ENCODE measurements at places on chromosomes 16 and 17.
A peak's percentile ranks its signal among the peaks of the same experiment; 100 is the strongest.

- DNase-seq, result no peak
These were observed 38.2 kb upstream of the IL21R start for GRCh38 chr16:27363797-27364196.

DNA sequence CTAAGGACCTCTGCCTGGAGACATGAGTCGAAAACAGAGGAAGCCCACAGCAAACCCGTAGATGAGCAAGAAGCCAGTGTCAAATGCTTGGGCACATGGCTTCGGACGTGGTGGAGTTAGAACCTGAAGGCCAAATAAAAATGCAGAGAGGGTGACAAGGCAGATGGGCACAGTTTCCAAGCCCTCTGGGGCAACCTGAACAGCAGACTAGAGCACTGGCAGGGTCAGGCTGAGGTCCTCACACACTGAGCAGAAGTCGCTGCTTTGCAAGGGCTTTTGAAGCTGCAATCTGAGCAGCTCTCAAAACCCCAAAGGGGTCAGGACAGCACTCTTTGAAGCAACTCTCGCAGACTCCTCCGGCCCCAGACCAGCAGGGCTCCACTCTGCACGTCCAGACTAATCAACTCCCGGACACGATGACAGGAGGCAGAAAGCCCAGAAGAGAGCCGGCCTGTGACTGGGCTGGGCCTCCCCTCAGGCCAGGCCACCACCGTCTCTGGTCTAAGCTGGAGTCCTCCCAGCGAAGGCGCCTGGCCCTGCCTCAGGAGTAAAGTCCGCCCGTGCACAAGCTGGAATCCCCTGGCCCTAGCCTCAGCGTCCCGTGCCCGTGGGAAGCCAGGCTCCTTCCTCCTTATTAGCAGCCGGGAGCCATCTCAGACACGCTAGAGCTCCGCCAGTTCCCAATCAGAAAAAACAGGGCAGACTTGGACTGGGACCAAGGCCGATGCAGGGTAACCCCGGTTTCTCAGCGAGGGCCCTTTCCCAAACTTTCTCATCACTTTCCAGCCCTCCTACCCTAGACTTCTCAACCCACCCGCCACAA is 924 bp downstream of the SMARCD2 start:
- no peak for DNase-seq

- DNase-seq, result peak; percentile 45
These were observed 1.7 kb downstream of the METRNL start for GRCh38 chr17:83080858-83081683.

DNA sequence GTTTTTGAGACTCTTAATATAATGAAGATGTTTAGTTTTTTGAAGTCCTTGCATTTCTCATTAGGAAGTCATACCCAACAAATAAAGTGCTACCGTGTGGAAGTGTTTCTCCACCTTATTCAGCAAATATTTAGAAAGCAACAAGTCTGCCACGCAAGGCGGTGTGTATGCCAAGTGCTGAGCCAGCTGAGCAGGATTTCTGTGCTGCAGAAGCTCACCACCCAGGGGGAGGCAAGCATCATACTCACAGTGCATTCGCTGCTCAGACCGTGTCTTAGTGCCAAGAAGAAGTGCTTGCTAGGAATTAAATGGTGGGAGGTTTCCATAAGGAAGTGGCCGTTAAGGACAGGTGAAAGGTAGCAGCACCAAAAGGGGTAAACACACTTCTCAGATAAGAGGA is 111.2 kb downstream of the ARHGAP44 start:
- no peak for DNase-seq

DNA sequence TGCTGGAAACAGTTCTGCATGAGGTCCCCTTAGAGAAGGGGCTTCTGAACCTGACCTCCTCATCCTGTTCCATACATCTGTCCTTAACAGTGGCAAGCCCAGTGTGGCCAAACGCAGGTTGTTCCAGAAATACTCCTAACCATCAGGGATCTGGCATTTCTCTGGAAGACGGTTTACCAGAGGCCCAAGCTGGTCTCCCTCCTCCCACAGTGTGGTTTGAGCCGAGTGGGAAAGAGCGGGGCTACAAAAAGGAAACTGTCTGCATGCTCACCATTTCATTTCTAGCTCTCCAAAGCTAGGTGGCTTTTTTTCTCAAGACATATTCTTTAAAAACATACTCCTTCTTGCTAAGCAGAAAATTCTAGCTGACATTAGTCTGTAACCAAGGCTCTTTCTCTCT is 6.0 kb downstream of the MXRA7 start:
- no peak for DNase-seq

DNA sequence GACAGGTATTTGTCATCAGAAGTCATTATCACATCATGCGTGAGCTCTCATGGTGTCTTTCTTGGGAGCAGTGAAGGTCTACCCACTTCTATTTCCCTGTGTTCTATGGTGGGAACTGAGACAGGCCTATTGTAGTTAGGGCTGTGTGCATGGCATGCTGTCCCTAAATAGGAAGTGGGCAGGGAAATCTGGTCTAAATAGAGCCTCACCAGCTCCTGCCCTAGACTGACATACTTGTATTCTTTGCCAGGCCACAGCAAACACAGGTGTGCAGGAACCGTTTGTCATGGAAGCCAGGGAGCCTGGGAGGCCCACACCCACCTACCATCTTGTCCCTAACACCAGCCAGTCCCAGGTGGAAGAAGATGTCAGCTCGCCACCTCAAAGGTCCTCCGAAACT is 10.1 kb downstream of the SLC7A6 start:
- no peak for DNase-seq

DNA sequence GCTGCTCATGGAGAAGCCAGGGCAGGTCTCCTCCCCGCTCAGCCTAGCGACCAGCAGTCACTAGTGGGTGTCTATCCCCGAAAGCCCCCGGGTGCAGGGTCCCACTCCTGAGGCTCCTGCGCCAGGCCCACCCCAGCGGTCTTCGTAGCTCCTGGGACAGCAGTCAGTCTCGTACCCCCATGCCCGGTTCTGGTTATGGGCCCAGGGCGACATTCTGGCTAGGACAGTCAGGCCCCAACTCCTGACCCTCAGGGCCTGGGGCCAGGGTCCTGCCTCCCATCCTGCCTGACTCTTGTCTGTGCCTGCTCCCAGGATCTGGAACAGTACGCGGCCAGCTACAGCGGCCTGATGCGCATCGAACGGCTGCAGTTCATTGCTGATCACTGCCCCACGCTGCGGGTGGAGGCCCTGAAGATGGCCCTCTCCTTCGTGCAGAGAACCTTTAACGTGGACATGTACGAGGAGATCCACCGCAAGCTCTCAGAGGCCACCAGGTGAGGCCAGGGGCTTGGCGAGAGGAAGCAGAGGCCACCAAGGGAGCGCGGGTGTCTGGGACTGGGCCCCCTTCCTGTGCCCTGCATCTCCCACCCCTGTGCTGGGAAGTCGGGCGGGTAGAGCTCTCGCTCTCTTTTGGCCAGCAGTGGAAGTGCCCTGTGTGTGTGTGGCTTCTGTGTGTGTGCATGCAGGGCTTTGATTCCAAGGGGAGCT is 2.0 kb downstream of the GPS1 start:
- no peak for DNase-seq

- no peak for DNase-seq
These were observed 208.1 kb upstream of the ASIC2 start for GRCh38 chr17:33501185-33501584.

DNA sequence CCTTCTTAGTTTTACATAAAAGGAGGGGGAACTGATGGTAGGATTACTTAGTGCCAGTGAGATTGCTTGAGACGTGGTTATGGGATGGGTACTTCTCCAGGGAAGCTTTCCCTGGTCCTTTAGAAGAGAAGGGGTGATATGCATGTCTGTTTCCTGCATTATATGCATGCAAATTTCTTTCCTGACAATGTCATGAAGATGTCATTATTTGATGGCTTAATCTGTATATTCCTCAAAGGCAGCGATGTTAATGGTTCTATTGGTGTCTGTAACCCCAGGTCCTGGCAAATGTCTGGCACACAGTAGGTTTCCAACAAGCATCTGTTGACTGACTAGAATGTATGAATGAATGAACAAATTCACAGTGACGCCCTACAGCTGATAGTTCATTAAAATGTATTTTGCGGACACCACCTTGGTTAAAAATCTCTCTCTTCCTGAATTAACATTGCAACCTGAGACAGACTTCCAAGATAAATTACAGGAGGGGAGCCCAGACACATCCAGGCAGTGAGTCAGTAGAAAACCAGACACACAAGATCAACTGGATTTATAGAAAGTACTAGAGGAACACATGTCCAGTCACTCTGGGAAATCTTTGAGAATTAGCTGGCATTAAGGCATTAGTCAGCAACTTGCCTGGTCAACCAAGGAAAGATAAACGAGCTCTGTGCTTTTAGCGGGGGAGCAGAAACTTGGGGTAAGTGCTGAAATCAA is 293.4 kb downstream of the XYLT1 start:
- no peak for DNase-seq

GRCh38 chr17:63774141-63774968 is at the start of gene DDX42:
Gene DDX42, plus strand, starts transcription at chr17:63774170. Its CDS starts 12,880 bp downstream, at chr17:63787050.
- DNase-seq, result no peak

DNA sequence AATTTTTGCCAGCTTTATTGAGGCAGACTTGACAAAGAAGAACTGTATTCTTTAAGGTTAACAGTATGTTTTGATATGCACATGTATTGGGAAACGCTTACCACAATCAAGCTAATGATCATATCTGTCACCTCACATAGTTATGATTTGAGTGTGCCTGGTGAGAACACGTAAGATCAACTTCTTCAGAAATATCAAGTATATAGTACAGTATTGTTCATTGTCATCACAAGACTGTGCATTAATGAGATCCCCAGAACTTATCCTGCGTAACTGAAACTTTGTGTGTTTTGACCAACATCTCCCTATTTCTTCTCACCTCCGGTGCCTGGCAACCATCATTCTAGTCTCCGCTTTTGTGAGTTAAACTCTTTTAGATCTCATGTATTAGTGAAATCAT is 756.4 kb upstream of the EEF2KMT start:
- no peak for DNase-seq

GRCh38 chr17:10457952-10458351 is 11.4 kb downstream of the MYH4 start:
- DNase-seq, result no peak

DNA sequence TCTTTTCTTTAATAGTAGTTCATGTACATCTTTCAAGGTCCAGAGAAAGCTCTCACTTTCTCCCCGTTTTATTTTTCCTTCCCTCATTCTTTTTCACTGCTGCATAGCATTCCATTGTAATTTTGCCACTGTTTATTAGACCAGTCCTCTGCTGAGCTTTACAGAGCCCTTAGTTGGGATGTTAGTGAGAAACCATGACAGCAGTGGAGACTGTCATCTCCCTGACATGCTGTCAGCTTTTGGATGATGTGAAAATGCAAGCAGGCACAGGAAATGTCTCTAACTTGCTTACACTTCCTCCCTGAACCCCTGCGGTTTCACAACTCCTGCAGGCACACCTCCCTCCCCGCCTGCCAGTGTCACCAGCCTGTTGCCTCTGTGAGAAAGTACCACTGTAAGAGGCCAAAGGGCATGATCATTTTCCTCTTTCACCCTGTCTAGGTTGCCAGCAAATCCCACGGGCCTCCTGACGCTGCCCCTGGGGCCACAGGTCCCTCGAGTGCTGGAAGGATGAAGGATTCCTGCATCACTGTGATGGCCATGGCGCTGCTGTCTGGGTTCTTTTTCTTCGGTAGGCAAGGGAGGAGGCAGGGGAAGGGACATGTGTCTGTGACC is at the start of gene ITGAL:
Gene ITGAL (plus strand): TSS at position 415 of the 615 bp plus-strand sequence. CDS start 96 bp downstream, at position 511.
- DNase-seq, result peak; percentile 86

GRCh38 chr17:3381957-3382356 is 4.2 kb downstream of the OR3A2 start:
- DNase-seq, result no peak

GRCh38 chr16:84925092-84925772 is 86.1 kb downstream of the ZDHHC7 start:
- DNase-seq, result peak; percentile 58

GRCh38 chr17:45353043-45353442 is 36.2 kb upstream of the MAP3K14 start:
- peak; percentile 57 for DNase-seq

DNA sequence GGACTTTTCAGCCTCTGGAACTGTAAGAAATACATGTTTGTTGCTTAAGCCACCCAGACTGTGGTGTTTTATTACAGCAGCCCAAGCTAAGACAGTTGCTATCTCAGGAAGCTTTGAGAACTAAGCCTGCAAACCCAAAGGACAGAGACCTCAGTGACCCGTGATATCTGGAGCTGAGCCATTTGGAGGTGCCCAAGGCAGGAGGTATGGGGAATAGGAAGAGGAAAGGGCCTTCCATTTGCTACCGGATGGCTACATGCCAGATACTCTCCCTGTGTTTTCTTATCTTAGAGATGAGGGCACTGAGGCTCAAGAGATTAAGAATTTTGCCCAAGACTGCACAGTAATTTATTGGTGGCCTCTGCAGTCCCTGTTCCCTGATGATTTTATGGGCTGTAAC is 622.1 kb upstream of the CDH5 start:
- no peak for DNase-seq

- no peak for DNase-seq
These were observed 266.6 kb downstream of the XYLT1 start for GRCh38 chr16:17204206-17204605.

DNA sequence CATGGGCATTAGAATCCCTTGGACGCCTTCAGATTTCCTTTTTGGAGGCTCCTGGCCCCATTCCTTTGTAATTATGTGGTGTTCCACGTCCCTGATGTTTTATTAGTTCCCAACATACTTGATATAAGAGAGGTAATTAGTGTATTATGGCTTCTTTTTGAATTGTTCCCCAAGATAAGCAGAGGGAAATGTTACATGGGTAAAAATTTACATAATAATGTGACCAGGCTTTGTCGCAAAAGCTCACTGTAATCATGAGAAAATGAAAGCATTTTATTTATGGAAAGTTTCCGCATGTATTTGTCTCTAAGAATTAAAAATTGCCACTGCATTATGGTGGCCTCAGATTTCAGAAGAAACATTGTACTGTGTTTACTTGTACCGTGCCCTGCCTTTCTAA is 177.8 kb downstream of the PRKCA start:
- DNase-seq, result no peak

DNA sequence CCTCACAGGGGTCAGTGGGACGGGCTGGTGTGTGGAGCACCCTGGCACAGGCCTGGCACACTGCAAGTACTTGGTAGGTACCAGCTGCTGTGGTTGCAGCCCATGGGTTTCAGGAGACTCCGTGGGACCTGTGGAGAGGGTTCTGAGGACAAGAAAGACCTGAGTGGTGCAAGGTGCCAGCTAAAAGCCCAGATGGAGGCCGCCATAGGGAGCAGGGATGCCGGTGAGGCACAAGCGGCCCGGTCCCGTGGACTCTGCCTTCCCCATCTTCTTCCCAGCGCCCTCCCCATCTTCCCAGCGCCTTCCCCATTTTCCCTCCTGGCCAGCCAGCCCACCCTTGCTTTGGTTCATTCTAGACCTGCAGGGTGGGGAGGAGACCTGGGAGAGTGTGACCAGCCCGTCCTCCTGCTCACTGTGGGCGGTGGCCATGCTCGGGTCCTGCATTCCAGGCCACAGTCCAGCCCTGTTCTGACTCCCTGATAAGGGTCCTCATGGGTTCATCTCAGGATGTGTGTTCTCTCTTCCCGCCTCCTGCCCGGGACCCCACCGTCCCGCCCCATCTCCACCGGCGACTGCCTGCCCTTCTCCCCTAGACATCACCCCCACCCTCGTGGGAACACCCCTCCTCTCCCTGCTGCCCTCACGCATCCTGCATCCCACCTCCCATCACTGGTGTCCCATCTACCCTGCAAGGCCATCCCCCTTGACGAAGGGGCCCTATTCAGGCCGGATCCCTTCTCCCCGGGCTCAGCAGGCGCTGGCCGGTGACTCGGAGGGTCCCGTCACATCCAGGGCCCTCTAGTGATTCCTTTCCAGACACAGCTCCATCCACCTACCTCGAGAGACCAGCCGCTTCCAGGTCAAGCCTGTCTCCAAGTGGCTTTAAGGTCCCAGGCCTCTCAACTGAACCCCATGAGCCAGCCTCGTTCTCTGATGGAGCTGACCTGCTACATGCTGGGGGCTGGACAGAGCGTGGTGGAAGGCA is 3.4 kb downstream of the ZNF469 start:
- no peak for DNase-seq
